ENCODE measurements at places on chromosomes 1 and 21. TPM values are rescaled to one million over a fixed set of nuclear protein-coding genes. Genes with fewer than 3 reads are reported as not detected.

DNA sequence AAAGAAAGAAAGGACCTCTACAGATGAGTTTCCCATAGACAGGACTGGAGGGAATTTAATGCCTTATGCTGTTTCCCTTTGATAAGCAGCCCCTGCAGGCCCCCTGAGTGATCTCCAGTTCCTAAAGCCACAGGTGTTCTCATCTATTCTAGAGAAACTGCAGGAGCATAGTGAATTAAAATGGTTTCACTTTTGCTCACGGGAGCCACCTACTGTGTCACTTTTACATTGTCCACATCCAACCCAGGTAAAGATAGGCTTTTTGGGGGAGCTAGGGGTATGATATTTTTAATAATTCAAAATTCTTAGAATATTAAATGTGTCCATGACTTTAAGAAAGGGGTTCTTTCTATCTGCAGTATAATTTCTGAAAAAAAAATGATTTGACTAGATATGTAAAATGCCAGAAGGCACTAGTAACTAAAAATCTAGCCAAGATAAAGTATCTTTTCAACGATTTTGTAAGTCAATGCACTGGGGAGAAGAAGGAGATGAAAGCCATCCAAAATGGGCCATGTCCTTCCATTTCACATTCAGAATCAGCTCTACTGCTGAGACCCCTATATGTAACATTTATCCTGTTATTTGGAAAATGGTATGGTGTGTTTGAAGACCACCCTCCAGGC lies 267.3 kb upstream of the DUSP10 start:
- no peak for DNase-seq

RASAL2 gene
- 0.15 TPM for total RNA-seq

GRCh38 chr1:156295391-156295947 lies at the start of gene GLMP:
TSS of gene GLMP (minus strand) at chr1:156295679. CDS start at chr1:156295645, 34 bp downstream.
- DNase-seq = peak; percentile 34

- DNase-seq = no peak
These were observed 4.9 kb upstream of the TBX15 start for GRCh38 chr1:118992868-118993699.

- no peak for DNase-seq
These were observed 7.5 kb downstream of the CLCNKA start for GRCh38 chr1:16029288-16029687.

GRCh38 chr1:54069791-54070170 lies 16.4 kb downstream of the TCEANC2 start:
- no peak for DNase-seq

GRCh38 chr1:54623216-54624007 lies at the start of gene FAM151A:
TSS of gene FAM151A (minus strand) at chr1:54623525. CDS start at chr1:54623395, 130 bp downstream.
- no peak for DNase-seq

DNA sequence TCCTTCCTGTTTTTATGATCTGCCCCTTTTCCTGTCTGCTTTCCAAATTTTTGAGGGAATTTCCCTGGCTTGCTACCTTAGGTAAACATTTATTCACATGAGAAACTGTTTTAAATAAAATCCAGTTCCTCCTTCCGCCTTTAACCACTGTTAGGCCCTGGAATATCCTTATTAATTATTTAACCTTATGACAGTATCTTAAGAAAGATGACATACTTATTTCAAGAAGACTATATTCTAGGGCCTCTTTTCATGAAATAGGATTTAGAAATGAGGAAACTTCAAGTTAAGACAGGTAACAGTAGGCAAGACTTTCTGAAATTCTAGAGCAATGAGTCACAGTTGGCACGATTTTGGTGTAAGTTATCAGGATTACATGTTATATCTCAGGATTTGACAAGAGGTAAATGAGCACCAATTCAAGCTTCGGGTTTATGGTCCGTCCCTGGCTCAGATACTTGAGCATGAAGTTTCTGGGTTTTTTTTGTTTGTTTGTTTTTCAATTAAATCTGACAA lies 2.0 kb upstream of the TNFSF18 start:
- no peak for DNase-seq

GBP5 gene
- 147 TPM for total RNA-seq

FCGR1A gene
- not detected for total RNA-seq

DNA sequence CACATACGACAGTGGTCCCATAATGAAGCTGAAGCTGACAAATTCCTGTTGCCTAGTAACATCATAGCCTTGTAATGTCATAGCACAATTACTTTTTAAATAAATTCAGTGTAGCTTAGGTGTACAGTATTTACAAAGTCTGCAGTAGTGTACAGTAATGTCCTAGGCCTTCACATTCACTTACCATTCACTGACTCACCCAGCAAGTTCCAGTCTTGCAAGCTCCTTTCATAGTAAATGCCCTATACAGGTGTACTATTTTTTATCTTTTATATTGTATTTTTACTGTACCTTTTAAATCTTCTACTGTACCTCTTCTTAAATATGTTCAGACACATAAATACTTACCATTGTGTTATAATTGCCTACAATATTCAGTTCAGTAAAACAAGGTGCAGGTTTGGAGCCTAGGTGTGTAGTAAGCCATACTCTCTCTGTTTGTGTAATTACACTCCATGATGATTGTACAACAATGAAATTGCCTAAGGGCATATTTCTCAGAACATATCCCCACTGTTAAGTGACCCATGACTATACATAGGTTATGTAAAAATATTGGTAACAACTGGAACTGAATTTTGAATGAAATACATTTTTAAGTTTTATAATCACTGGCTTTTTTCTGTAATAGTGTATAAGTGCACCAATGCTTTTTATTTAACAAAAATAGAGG lies 33.5 kb upstream of the ADAM30 start:
- DNase-seq = no peak

DNA sequence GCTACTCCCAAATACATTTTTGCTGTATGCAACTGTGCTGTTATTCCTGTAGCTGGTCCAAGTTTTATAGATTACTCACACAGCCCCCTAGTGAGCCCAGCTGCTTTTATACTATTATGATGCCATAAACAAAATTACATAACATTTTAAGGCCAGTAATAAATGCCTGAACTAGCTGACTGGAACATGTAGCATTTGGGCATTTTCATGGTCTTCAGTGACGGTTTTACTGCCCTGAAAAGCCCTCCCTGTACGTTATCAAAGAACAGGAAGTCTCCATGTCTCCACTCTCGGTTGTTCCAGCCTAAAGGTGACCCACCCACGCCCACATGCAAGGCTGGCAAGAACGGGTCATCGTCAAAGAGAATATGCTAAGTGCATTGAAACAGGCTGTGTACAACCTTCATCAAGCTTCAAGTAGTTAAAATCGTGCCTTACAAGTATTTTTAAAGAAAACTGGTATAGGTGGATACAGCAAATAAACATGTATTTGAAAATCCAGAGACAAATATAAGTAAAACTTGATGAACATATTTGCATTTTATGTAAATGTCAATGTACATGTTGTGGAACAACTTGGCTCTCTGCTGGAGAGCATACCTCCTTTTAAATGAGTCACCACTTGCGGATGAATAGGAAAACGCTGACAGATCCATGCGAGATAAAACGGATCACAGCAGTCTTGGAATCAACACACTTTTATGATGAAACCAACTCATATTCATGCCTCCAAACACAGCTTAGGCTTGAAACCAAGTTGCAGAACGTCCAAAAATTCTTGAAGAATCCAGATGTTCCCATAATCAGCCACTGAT lies 520.5 kb downstream of the SMYD3 start:
- no peak for DNase-seq

DNA sequence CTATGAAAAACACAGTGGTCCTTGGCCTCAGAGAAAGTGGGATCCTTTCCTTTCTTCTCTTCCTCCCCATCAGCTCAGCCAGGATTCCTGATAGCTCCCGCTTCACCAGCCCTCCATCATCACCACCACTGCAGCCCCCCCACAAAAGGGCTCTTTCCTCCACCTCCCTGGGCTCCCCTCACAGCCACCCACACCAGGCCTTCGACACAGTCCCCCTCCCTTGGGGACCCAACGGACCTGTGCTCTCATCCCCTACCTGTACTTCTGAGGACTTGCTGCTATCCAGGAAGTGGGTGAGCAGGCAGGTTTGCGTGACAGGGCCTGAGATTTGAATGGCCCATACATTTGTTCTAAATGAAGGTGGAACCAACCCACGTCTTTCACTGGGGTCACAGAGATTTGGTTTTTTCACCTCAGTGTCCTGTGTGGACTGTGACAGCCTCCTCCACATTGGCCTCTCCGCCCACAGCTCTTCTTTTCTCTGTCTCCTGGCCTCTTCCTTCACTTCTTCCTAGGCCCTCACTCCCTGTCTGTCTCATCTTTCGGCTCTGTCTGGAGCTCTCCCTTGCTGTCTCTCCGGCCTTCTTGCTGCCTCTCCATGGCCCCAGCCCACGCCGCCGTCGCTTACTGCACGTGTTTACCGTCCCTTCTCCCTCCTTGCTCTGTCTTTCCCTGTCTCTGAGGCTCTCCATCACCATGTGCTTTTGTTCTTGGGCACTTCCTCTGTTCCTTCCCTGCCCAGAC lies 238.6 kb downstream of the FOXD2 start:
- no peak for DNase-seq

DNA sequence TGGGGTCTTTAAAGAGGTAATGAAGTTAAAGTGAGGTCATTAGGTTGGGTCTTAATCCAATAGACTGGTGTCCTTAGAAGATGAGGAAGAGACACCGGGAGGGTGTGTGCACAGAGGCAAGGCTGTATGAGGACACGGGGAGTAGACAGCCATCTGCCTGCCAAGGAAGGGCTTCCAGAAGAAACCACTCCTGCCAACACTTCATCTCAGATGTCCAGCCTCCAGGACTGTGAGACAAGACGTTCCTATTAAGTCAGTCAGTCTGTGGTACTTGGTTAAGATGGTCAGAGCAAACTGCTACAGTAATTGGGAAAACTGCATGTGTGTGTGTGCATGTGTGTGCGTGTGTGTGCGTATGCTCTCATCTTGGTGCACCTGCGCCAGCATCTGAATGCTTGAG lies 77.1 kb downstream of the RYR2 start:
- DNase-seq = no peak

GRCh38 chr1:75632350-75632949 lies 21.5 kb upstream of the SLC44A5 start:
- no peak for DNase-seq

DNA sequence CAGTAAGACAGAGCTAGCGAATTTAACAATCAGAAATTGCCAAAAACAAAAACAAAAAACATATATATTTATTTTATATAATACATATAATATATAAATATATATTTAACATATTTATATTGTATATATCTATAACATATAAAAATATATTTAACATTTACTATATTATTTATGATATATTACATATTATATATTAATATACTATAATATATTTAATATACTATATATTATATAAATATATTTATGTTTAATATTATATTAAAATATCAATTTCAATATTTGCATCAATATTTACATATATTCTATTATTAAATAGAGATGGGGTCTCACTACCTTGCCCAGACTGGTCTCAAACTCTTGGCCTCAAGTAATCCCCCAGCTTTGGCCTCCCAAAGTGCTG lies 50.9 kb downstream of the TBX19 start:
- no peak for DNase-seq
